Adipocyte (in vitro differentiated cells): ENCODE measurements at places on chromosomes 6 and 20.

GRCh38 chr6:24554474-24554873 lies 59.7 kb downstream of the ALDH5A1 start:
- no peak for DNase-seq

GRCh38 chr20:43571310-43571709 lies 12.5 kb downstream of the SGK2 start:
- no peak for DNase-seq

- DNase-seq, result no peak
Observed at GRCh38 chr6:138334000-138334399, 43.7 kb upstream of the SMIM28 start.

DNA sequence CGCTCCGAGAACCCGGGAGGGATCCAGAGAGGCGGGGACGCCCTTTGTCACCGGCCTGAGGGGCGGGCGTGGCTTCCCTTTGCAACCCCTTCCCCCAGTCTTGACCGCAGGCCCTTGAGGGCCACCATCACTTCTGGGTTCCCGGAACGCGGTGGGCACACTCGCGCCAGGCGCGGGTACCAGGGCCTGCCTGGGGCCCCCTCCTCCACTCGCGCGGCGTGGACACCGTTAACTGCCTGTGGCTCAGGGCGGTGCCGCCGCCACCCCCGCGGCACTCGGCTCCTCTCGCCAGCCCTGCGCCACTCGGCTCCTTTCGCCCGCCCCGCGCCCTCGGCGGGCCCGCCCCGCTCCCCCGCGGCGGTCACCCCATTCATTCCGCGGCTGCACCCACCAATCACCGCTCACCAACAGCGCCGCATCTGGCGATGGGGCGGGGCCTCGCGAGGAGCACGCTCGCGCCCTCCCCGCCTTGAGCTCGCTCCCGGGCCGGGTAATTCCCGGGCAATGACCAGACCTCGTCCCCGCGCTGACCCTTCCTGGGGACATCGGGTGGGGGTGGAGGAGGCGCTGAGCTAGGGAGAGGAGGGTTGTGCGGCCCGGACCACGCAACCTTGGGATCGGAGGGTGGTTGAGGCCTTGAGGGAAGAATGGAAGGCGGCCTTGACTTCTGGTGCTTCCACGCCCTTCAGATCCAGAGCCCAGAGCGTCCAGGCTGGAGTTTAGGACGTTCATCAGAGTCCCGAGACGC lies 10.5 kb upstream of the ELOVL5 start:
- DNase-seq, result peak; percentile 99

DNA sequence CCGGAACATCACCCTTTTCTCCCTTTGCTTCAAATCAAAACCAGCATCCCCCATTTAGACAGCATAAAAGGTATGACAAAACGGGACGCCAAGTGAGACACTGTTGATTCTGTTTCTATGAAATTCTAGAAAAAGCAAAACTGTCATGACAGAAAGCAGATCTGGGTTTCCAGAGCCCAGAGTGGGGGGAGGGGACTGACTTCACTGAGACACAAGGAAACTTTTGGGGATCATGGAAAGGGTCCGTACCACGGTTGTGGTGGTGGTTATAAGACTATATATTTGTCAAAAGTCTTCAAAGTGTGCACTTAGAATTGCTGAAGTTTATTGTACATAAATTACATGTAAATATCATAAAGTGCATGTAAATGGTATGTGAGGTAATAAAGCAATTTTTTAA lies 82.6 kb downstream of the SLC22A3 start:
- no peak for DNase-seq

- DNase-seq, result peak; percentile 68
Observed at GRCh38 chr6:157246048-157246630, 77.2 kb downstream of the TMEM242 start.

DNA sequence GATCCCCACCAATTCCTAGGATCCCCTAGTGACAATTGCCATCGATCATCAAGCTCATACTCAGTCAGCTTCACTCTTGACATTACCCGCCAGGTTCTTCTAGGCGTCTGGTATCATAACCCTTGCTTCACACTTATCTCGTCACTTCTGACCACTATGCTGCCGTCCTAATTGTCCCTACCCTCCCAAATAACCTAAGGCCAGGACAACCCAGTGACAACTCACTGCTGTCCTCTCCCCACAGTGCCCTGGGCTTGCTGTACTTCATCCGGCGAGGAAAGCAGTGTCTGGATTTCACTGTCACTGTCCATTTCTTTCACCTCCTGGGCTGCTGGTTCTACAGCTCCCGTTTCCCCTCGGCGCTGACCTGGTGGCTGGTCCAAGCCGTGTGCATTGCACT lies 3.7 kb downstream of the SYS1 start:
- DNase-seq, result no peak

DNA sequence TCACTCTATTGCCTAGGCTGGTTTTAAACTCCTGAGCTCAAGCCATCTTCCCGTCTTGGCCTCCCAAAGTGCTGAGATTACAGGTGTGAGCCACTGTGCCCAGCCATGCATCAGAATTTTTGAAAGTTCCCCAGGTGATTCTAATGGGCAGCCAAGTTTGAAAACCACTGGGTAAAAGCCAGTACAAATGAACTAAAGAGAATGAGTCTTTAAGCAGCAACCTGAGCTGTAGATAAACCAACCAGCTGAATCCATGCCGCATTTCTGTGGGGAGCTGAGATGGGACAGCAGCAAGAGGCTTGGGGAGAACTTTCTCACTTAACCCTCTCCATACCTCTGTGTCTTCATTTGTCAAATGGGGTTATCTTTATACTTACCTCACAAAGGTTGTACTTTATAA lies 67.5 kb downstream of the VEGFA start:
- no peak for DNase-seq

GRCh38 chr20:56584916-56585315 lies 44.2 kb upstream of the TFAP2C start:
- no peak for DNase-seq

- DNase-seq, result no peak
Observed at GRCh38 chr6:164612751-164613150, 696.7 kb downstream of the C6orf118 start.

DNA sequence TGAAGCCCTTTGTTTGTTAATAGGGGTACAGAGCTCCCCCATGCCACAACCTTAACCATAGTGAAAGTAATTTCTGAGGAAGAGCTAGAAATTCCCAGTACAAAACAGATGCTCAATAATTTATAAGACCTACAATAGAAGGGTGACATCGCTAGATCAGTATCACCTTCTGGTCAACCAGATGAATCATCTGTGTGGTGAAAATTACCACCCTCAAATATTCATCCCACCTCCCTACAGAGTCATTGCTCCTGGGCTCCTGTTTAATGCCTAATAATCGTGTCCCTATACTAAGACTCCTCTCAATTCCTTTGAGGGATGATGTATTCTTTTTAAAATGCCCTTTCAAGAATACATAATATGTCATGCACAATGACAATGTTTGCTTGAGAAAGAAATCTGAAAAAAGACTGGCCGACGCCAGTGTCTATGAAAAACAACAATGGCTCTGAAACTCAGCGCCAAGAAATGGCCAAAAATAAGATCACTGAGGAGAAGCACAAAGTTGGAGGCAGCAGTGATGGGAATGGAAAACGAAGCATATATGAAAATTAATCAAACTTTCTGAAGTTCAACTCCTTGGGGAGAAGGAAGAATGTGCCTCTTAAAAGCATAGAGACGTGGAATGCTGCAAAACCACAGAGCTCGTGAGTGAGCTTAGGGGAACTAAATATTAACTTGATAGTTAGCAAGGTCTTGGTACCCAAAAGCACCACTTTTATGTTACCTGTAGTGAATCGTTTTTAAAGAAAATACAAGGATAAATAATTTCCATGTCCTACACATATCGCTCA lies 11.0 kb upstream of the ADGRF5 start:
- no peak for DNase-seq

GRCh38 chr6:37126493-37126958 lies 43.4 kb upstream of the PIM1 start:
- no peak for DNase-seq

DNA sequence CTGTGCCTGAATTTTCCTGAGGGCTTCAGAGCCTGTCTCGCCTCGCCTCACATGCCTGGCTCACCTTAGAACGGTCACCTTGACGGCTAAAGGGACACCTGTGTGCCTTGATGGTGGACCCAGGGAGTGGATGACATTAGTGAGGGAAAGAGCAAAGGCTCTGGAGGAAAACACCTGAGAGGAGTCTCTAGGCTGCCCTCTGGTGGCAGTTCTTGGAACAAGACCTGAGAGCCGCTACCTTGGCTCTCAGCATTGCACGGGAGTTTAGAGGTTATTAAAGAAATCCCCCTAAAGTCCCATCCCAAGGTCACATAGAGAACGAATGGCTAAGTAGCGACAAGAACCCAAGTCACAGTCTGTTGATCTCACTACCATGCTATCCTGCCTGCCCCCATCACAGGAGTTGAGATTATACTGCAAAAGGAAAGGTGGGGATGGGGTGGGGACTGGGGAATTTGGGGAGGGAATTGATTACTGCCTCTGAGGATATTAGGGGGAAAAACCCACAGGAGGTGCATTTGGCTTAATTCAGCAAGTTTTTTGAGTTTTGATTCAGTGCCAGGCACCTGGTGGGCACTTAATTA lies 7.9 kb upstream of the CDSN start:
- peak; percentile 68 for DNase-seq

GRCh38 chr6:125753937-125754259 lies 4.5 kb downstream of the HEY2 start:
- DNase-seq, result no peak

DNA sequence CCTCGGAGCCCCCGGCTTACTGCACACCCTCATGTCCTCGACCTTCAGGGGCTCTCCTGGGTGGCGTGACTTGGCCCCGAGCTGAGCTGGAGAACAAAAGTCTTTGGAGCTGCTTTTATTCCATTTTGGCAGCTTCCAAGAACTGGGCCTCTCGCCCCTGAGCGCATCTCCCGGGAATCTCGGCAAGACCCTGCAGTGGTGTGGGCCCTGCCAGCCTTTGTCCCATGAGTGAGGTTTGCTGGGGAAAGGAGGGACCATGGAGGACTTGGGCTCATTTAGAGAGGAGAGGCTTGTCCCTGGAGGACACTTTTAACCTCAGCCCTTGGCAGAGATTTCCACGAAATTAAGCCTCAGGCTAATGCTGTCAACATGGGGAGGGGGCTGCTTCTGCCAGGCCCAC lies 62.3 kb upstream of the SLCO4A1 start:
- no peak for DNase-seq

- peak; percentile 75 for DNase-seq
Observed at GRCh38 chr6:3749977-3750316, 1.6 kb downstream of the PXDC1 start.

DNA sequence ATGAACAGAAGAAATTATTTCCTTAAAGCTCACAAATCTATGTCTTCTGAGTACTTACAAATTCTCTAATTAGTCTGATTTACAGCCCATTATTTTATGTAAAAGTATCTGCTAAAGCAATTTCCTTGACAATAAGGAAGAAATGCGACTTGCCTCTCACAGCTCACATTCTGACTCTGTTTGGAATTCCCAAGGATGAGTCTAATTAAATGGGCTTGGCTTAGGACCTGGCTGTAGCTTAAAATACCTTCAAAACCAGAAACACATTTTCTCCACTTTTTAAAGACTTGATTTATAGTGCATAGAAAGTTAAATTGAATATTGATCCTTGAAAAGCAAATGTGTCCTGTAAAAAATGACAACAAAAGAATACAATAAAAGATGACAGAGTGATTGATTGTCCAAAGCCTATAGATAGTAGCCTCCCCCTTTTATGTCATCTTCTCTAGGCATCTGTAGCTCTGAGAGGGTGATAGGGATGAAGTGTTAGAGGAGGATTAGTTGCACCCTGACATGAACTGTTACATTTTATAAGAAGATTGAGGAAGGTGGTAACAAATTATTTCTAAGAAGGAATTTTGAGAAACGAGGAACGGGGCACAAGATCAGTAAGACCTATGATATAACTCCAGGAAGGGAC lies 118.9 kb downstream of the MACROD2 start:
- no peak for DNase-seq

- DNase-seq, result peak; percentile 73
Observed at GRCh38 chr6:100176311-100176950, 182.4 kb upstream of the MCHR2 start.

- DNase-seq, result no peak
Observed at GRCh38 chr20:53757472-53757913, 163.9 kb upstream of the ZNF217 start.

- DNase-seq, result no peak
Observed at GRCh38 chr6:3751077-3751729, at the start of gene PXDC1. TSS of gene PXDC1 (minus strand) at chr6:3751713. CDS start at chr6:3751531, 182 bp downstream.

GRCh38 chr20:46215913-46216707 lies 92.2 kb downstream of the CDH22 start:
- DNase-seq, result peak; percentile 36

DNA sequence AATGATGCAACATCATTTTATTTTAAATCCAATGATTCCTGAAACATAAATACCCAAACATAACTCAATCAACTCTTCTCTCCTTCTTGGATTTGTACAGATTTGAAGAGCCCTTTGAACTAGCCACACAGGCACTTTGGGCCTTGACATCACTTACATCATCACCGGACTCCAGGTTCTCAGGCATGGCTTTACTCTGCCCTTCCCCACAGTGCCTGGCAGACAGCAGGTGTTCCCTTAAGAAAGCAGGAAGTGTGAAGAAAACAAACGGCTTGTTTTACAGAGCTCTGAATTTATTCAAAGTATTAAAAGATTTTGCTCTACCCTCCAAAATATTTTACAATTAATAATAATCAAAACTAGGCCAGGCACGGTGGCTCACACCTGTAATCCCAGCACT lies 54.8 kb upstream of the GCM1 start:
- no peak for DNase-seq

DNA sequence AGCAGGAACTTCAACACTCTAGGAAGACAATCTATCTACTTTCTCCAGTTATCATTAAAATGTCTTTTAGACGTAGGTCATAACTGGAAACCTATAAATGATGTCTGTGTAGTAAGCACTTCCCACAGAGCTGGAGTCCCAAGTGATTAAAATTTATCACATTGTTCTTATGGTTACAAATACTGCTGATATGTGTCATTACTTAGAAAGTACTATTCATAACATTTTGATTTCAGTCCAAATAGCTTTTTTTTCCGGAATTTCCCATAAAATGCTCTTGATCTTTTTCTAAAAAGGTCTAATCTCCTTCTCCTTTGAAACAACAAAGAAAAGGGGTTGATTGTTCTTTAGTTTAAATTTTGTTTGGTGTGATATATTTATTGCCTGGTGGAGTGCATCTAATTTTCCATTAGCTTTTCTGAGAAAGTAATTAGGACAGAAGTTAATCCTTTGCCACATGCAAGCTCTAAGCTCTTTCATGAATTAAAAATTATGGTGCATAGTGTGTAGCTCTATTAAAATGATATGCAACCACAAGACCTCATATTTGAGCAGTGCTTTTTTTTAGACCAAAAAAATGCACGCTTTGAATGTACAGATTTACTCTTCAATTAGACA lies 132.7 kb upstream of the TCF21 start:
- DNase-seq, result no peak

GRCh38 chr6:71406865-71407860 lies 118.6 kb downstream of the OGFRL1 start:
- no peak for DNase-seq
